ENCODE measurements at places on chromosomes 6 and 20.
A peak's percentile ranks its signal among the peaks of the same experiment; 100 is the strongest.

DNA sequence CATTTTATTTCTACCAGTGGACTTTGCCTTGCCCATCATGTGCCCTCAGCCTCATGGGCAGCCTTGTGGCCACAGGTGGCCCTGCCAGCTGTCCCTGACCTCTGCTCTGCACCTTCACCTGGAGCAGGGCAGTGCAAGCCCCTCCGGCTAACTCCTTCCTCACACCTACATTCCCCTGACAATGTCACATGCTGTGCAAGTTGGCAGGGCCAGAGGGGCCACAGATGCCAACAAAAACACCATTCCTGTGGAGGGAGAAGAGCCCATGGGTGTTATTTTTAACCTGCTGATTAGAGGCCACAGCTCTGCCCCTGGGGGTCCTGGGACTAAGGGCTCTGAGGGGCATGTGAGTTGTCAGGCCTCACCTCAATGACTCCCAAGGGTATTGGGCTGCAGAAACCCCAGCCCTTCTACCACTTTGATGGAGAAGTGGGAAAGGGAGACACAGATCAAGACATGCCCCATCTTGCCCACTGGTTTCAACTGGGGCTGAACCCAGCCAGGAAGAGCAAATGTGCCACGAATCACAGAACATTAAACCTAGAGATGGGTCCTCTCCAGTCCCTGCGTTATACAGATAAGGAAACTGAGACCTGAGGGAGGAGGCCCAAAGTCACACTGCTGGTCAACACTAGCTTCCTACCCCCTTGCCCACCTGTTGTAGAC, 65.0 kb downstream of the MRPL14 start:
- DNase-seq = no peak

DNA sequence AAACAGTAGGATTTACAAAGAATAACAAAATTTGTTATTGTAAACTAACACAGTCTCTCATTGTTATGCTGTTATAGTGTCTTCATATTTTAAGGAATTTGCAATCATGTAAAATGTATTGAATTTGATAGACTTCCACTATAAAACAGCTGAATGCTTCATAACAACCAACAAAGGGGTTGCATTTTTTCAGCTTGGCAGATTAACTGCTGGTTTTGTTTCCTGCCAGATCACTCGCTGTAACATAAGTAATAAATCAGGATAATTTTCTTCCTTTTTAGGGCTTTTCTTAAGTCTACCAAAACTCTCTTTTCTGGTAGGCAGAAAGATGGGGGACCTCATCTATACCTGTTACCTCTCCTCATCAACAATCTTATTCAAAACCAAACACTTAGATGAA, 169.8 kb downstream of the SAMD5 start:
- DNase-seq = no peak

DNA sequence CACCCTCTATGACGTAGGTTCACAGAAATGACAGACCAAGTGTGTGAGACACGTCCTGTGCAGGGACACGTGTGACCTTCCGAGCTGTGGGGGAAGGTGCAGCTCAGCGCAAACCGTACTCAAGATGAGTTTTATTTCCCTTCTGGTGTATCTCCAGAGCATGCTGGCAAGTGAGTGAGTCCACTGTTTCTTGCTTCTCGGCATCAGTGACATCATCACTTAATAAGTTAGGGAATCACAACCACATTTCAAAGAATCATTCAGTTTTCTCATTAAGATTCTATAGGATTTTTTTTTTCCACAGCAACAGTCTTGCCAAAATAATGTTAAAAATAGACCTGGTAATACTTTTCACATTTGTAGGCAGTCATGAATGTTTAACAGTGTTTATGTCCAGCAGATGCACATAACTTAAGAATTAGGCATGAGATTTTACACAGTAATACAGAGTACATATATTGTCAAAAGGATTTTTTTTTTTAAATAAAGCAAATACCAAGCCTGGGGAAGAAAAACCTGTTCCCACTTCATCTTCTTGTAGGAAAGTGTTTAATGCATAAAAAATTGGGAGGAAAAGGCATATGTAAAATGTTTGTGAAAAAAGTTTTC, 417.8 kb downstream of the CDC5L start:
- DNase-seq = no peak

DNA sequence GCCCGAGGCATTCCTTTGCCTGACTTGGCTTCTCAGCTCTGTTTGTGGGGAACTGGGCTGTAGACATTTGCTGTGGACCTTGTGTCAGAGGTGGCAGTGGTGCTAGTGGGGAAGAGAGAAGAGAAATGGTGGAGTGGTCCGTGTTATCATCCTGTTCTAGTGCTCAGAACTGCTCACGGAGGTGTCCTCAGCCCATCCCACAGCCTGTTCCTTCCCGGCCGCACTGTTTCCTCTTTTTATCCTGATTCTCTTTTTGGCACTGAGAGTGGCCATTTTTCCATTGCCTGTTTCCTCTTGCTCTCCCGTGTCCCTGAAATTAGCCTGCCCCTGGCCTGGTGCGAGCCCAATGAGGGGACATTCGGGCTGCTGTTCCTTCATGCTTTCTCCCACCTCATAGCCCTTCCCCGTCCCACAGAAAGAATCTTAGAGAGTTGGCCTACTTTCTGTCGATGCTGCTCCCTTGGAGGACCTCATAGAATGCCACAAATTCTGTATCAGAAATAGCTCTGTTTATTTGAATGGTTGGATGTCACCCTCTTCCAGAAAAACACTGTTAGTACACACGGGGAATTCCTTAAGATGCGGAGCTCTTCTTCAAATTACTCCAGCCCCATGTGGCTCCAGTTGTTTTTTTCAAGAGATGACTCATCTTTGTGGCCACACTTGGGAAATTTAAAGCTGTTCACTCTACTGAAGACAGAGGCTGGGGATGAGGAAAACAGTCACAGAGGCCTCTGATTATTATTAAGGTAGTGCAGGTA, 26.1 kb downstream of the FARS2 start:
- DNase-seq = no peak

DNA sequence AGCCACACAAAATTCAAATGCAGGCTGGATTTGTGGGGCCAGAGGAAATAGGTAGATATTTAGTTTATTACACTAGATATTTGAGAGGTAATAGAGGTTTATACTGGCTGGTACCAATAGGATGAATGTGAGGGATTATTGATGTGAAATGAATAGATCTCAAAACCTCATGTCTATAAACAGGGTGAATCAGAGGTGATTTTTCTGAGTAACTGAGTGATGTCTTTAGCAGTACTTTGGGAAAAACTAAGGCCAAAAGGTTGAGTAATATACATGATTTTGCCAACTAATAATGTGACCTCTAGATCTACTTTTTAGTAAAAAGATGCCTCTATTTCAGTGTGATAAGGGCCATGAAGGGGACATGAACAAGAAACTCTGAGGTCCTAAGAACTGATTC, 86.8 kb downstream of the HAO1 start:
- no peak for DNase-seq

DNA sequence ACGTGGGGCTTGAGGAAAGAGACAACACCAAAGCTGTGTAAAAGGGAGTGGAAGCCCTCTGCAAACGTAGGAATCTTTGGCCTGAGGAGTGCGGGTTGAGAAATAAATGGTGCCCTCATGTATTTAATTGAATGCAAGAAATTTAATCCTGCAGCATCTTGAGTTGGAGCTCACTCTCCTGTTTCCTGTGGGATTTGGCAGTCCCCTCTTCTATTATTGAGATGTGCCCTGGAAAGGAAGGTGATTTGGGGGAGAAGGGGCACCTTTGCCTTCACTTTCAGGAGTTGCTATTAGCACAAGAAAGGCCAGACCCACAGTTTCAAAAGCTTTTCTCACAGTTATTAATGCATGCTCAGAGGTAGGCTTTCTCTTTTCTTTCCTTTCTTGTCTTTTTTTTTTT, 201.4 kb upstream of the HDDC2 start:
- DNase-seq = no peak

- no peak for DNase-seq
Measured at GRCh38 chr6:140541288-140541687, 1166.8 kb upstream of the CITED2 start.

DNA sequence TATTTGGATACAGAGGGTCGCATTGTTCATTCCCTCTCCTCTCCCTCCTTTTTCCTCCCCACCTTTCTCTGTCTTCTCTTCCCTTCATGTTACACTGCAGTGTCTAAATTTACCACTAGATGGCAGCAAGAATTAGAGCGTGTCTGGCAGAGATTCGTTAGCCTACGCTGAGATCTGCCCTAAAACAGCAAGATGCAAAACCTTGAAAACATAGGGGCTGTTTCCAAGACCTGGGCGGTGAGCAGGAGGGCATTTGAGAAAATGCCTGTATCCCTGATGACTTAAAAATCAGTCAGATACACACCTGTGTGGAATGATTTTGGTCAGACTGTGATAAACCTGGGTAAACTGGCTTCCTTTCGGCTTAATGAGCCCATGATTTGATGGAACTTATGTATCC, 101.5 kb upstream of the ISM1 start:
- no peak for DNase-seq

- DNase-seq = peak; percentile 85
Measured at GRCh38 chr20:25247000-25247517, 826 bp upstream of the PYGB start.

DNA sequence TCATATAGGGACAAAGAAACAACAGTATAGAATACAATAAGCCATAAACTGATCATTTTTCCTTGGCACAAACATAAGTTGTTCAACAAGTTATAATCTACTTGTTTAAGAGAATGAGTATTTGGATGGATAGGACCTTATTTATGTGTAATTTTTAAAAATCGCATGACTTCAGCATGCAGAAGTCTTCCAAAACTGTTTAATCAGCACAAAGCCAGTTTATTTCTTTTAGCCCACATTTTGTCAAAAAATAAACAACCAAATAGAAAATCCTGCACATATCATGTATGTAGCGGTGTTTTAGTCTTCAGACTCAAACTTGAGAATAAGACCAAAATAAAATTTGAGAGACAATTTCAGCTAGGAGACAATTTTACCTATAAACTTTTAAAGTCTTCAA, 304.7 kb downstream of the TRDN start:
- no peak for DNase-seq

GRCh38 chr20:50107796-50108331, 5.1 kb downstream of the UBE2V1 start:
- no peak for DNase-seq

DNA sequence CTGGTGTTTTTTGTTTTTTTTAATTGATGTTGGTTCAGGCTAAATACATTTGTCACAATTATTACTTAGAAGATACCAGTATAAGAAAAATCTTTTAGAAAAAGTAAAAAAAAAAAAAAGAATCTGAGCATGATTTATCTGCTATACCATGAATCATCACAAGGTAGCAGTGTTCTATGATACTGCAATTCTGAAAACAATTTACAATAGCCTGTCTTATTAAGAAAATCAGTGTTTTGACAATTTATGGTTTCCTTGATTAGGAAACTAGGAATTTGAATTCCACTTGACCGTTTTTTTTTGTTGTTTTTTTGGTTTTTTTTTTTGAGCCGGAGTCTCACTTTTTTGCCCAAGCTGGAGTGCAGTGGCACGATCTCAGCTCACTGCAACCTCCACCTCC, 9.3 kb upstream of the MAK start:
- no peak for DNase-seq

GRCh38 chr6:63023726-63024125, 187.5 kb upstream of the FKBP1C start:
- no peak for DNase-seq

- no peak for DNase-seq
Measured at GRCh38 chr6:76465410-76465809, 392.9 kb upstream of the IMPG1 start.

DNA sequence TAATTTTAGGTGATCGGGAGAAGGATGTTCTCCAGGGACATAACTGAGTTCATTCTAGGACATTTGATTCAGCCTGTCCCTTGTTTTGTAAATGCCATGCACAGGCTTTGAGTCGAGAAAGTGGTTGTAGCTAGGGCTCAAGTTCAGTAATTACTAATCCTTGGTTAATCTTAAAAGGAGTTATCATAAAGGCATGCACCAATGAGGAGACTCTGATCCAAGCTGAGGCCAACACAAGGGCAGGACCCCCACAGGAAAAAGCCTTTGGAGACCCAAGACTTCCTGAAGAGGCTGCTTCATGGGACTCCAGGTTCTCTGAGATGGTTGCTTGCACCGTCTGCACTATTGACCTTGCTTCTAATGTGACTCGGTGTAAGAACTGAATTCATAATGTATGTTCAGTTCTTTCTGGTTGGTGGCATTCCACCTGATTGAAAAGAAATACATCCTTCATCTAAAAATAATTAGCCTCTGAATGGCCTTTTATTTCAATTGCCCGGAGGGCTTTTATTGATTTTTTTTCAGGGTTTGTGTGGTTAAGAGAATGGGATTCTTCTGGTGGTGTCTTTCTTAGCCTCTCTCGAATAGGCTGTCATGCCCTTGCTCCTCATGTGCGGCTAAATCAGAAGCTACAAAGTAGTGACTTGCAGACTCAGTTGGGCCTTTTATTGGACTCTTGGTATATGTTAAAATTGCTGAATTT, 201.7 kb upstream of the PLCB4 start:
- no peak for DNase-seq

DNA sequence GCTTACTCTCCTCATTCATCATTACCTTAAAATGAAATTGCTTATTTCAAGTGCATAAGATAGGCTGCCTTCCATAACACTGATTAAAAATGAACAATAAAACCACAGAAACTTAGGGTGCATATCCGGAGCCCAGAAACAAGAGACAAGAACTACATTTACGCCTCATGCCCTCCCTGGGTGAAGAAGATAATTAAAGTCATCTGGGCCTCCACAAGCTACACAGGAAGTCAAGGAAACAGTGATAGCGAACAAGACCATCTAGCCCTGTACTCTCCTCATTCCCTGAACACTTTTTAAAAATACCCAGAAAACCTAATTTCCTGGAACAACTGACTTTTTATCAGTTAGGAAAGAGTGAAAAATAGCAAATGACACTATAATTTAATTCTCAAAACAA, 6.3 kb downstream of the SOD2 start:
- no peak for DNase-seq

GRCh38 chr6:168073937-168074730, 4.9 kb downstream of the FRMD1 start:
- no peak for DNase-seq

Data from chondrocyte (in vitro differentiated cells).